ENCODE measurements at places on chromosomes 4 and X.

DNA sequence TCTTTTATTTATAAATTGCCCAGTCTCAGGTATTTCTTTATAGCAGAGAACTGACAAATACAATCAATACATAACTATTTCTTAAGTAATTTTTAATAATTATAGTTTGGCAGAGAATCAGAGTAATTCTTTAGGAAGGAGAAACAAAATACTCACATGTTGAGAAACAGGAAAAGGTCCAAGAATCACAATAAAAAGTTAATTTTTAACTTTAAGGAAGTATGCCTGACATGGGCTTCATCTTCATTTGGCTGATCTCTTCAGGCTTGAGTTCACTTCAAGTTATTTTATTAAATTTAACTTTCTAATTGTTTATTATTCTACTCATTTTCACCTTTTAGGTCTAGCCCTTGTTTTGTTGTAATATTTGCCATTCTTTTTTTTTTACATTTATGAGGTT is 36.1 kb upstream of the RNF150 start:
- DNase-seq: no peak
- no peak overlapping the region for H3K4me3 ChIP-seq
- no peak overlapping the region for H3K27ac ChIP-seq
- H3K36me3 ChIP-seq: no peaks in the 10 kb centered on the region
- no peaks in the 10 kb centered on the region for H3K27me3 ChIP-seq
- no peaks in the 10 kb centered on the region for H3K4me1 ChIP-seq

DNA sequence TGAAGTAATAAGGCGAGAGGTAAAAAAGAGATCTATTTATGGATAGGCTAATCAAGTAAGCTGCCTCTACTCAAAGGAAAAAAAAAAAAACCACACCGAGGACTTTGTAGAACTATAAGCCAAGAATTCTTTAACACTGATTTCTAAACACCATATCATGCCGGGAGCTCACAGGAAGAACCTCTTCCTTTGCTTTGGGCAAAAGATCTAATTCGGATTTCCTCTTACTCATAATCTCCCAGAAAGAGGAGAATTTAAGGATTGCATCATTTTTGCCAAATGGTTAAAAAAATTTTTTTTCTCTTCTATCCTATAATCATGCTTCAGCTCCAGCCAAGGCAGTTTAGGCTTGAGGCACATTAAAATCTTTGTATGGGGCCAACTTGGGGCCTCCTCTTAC is 95.5 kb downstream of the ZNF827 start:
- H3K27ac ChIP-seq: no peak overlapping the region
- H3K4me1 ChIP-seq: peaks cover 4% of the 10 kb centered on the region
- H3K36me3 ChIP-seq: no peaks in the 10 kb centered on the region
- no peaks in the 10 kb centered on the region for H3K27me3 ChIP-seq
- H3K4me3 ChIP-seq: no peak overlapping the region

GRCh38 chrX:109943092-109943739 is 59.7 kb upstream of the TMEM164 start:
- H3K27ac ChIP-seq: no peak overlapping the region
- H3K4me3 ChIP-seq: no peak overlapping the region
- no peak for DNase-seq
- H3K27me3 ChIP-seq: no peaks in the 10 kb centered on the region

GRCh38 chr4:145186729-145187128 is 6.3 kb upstream of the OTUD4 start:
- H3K27me3 ChIP-seq: peaks cover 2% of the 10 kb centered on the region
- DNase-seq: no peak
- H3K4me3 ChIP-seq: no peak overlapping the region
- H3K4me1 ChIP-seq: no peaks in the 10 kb centered on the region
- H3K36me3 ChIP-seq: no peaks in the 10 kb centered on the region

DNA sequence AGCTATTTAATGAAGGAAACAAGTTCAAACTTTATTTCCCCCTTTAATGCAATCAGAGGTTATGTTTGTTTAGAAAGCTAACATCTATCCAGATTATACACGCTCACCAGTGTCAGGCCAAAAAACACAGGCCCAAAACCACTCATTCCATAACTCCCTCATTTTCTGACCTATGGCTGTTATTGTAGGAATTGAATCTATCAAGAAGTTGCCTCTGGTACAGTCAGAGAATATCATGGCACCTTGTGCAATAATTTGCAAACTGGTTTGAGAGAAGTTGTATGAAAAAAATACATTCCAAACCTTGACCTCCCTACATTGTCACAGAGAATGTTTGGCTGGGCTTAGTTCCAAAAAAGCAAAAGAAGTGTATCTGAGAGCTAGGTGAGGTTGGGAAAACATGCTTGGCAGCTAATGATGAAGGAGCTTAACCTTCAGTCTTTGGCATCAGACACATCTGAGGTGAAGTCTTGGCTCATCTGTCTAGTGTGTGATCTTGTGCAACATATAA is 591.0 kb downstream of the ANKRD50 start:
- H3K27me3 ChIP-seq: no peaks in the 10 kb centered on the region
- H3K4me1 ChIP-seq: no peaks in the 10 kb centered on the region
- H3K27ac ChIP-seq: no peak overlapping the region
- no peaks in the 10 kb centered on the region for H3K36me3 ChIP-seq
- no peak for DNase-seq
- H3K4me3 ChIP-seq: no peak overlapping the region

GRCh38 chrX:123550829-123551228 is 182.0 kb downstream of the THOC2 start:
- no peak overlapping the region for H3K27ac ChIP-seq

GRCh38 chr4:152021788-152022438 is 261.1 kb upstream of the GATB start:
- peaks cover 13% of the 10 kb centered on the region for H3K4me1 ChIP-seq
- DNase-seq: no peak
- H3K4me3 ChIP-seq: no peak overlapping the region
- no peaks in the 10 kb centered on the region for H3K36me3 ChIP-seq
- H3K27me3 ChIP-seq: no peaks in the 10 kb centered on the region

GRCh38 chr4:60463857-60464502 is 736.1 kb upstream of the ADGRL3 start:
- no peaks in the 10 kb centered on the region for H3K27me3 ChIP-seq
- no peak overlapping the region for H3K4me3 ChIP-seq

DNA sequence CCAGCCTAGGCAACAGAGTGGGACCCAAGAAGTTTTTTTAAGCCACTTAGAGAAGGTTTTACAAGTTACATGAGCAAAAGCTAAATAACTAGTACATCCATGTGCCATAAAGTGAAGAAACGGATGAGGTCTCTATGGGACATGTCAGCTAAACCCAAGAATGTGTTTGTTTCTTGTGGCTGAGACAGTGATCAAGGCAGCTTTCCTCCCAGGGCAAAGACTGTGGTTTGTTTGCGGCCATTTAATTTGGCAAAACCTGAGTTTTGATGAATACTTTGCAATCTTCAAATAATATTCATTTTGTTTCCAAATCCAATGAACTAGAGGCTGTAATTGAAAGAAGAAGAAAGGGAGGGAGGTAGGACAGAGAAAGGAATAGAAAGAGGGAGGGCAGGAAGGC is 44.9 kb upstream of the SLC2A9 start:
- no peak overlapping the region for H3K4me3 ChIP-seq
- DNase-seq: no peak
- no peaks in the 10 kb centered on the region for H3K36me3 ChIP-seq
- no peaks in the 10 kb centered on the region for H3K4me1 ChIP-seq
- H3K27ac ChIP-seq: no peak overlapping the region
- H3K27me3 ChIP-seq: no peaks in the 10 kb centered on the region

DNA sequence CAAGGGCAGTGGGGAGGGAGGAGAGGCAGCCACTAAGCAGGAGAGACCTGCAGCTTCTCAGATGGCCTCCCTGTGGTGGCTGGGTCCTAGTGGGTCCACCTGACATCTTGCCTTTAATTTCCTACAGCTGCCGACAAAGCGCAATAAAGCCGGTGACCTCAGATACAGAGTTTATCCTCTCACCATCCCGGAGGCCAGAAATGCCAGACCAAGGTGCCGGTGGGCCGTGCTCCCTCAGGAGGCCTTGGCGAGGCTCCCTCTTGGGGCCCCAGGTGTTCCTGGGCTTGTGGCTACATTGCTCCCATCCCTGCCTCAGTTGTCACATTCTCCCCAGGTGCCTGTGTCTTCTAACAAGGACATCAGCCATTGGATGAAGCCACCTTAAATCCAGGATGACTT is 103.0 kb downstream of the ADRA2C start:
- no peak for DNase-seq
- H3K4me1 ChIP-seq: no peaks in the 10 kb centered on the region
- H3K27ac ChIP-seq: no peak overlapping the region

GRCh38 chrX:139429913-139430312 is 100.6 kb upstream of the F9 start:
- no peak for DNase-seq
- no peaks in the 10 kb centered on the region for H3K4me1 ChIP-seq
- no peak overlapping the region for H3K27ac ChIP-seq
- no peaks in the 10 kb centered on the region for H3K27me3 ChIP-seq

- H3K4me3 ChIP-seq: peak overlapping the region; percentile 30
- peaks cover 68% of the 10 kb centered on the region for H3K4me1 ChIP-seq
- no peak for DNase-seq
- H3K27me3 ChIP-seq: peaks cover 12% of the 10 kb centered on the region
- H3K36me3 ChIP-seq: no peaks in the 10 kb centered on the region
Observed at GRCh38 chrX:40152741-40153344, 55.1 kb upstream of the BCOR start.

GRCh38 chrX:20567108-20567507 is 300.4 kb upstream of the RPS6KA3 start:
- no peak overlapping the region for H3K27ac ChIP-seq
- H3K27me3 ChIP-seq: no peaks in the 10 kb centered on the region
- no peaks in the 10 kb centered on the region for H3K36me3 ChIP-seq
- no peak for DNase-seq
- no peaks in the 10 kb centered on the region for H3K4me1 ChIP-seq
